KG1 (cell line): ENCODE measurements at places on chromosomes 16 and 17.

DNA sequence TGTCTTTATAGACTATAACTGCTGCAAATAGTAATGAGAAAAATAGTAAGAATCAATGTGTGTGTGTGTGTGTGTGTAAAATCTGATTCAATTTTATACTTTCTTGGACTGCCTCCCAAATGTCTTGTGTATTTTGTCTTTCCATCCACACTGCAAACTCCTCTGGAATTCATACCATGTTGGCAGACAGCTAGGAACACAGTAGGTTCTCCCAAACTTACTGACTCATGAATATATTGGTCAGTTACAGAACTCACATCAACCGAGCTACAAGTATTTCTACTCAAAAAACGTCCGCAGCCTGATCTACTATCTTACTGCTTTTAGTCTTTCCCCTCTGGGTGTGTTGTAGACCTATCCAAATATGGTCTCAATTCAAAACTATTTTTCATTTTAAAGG is 542.7 kb upstream of the PSMD7 start:
- no peak for DNase-seq

DNA sequence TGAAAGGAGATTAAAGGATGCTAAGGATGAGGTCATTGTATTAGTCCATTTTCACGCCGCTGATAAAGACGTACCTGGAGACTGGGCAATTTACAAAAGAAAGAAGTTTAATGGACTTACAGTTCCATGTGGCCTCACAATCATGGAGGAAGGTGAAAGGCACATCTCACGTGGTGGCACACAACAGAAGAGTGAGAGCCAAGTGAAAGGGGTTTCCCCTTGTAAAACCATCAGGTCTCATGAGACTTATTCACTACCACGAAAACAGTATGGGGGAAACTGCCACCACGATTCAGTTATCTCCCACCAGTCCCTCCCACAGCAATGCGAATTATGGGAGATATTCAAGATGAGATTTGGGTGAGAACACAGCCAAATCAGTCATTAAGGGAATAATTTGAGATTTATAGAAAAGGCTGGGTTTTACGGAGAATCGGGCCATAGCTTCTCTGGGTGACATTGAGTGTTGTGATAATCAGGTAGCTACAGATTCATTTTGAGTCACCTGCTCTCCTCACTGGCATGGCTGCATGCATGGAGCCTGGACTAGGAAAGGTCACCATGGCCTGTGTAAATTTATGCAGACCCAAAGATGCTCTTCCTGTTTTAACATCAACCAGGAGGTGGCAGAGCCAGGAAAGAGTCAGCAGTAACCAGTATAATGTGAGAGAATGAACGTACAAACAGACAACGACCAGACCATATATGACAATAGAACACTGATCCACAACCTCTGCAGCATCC is 40.5 kb upstream of the DYNLRB2 start:
- no peak for DNase-seq

- peak; percentile 26 for DNase-seq
Observed at GRCh38 chr17:77374170-77374936, 233.6 kb downstream of the SEC14L1 start.

DNA sequence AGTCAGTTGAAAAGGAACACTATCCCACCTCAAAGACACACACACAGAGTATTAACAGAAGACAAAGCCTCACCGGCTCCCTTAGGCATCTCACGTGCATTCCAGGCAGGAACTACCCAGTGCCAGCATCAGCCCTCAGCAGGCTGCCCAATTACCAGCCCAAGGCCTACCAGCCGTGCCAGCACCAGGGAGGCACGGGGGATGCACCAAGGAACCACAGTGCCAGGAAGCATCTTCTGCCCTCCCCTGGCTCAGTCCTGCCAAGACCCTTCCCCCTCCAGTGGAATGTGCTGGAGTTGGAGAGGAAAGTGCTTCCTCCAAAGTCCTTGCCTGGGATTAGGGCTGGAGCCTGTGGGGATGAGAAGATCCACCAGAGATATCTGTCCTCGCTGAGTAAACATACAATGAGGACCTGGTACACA is 11.0 kb upstream of the KRT19 start:
- DNase-seq: no peak

DNA sequence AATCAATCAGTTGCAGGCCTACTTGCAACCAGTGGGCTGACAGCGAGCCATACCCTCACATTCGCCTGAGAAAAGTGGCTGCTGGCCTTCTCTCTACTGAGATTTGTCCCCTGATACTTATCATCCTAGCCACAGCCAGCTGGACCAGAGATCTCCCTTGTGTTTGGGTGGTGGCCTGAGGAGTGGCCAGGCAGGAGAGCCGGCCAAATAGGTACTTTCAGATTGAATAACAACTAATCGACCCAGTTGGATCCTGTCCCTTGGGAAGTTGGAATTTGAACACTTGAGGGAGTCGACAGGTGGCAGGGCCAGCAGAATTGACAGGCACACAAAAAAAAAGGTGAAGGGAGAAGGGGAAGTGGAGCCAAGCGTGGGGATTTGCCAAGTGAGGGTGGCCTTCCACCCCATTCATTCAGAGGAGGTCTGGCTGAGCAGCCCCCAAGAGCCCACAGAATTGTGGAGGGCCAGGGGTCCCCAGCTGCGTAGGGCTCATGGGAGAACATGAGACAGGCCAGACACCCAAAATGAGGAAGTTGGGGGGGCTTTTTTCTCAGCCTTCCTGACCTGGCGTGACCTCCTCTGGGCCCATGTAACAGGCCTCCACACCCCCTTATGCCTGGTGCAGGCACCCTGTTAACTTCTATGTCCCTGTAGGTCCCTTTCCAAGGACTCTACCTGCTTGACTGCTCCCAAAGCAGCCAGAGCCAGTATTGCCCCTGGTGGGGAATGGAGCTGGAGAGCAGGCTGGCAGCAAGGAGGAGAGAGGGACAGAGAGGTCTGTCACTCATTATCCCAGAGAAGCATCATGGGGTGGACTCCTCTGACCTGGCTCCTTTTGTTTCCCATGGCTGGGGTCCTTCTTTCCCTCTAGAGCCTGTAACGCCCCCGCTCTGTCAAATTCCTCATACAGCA is 2.9 kb upstream of the RANGRF start:
- DNase-seq: no peak
